ENCODE measurements at places on chromosomes 3 and 15.

DNA sequence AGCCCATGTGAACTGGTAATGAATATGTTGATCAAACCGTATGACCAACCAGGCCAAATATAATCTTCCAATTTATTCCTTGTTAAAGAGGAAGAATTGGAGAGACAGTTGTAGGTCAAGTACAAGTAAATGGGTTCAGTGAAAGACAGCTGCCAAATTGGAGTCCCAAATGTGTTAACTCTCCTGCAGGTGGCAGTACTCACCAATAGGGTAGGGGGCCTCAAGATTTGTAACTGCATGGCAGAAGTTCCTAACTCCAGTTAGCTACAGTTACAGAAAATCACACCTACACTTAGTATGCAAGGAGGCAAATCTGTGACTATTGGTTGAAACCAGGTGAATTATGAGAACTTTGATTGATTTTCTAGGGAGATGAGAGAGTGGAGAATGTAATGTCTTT lies 278.0 kb downstream of the ZBBX start:
- no peak for DNase-seq

GRCh38 chr3:55362210-55362960 lies 124.7 kb downstream of the WNT5A start:
- no peak for DNase-seq

- no peak for DNase-seq
Measured at GRCh38 chr15:39414201-39414600, 166.7 kb upstream of the THBS1 start.

DNA sequence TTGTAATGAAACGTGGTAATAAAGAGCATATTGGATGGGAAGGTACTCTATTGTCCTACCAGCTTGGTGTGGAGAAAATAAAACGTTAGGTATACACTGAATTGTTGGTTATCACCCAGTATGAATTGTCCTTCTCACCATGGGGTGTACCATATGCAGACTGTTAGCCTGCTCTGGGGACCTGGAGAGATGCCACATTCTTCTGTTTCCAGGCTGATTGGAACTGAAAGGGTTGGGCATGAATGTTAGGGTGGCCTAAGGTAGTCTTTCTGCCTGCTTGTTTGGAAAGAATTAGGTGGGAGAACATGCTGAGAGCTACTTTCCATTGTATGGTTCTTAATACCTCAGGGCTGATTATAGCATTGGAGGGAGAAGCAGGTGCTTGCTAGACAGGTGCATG lies 340.6 kb downstream of the PTPRG start:
- DNase-seq: no peak

- DNase-seq: no peak
Measured at GRCh38 chr15:57516327-57517029, 75.2 kb upstream of the MYZAP start.

DNA sequence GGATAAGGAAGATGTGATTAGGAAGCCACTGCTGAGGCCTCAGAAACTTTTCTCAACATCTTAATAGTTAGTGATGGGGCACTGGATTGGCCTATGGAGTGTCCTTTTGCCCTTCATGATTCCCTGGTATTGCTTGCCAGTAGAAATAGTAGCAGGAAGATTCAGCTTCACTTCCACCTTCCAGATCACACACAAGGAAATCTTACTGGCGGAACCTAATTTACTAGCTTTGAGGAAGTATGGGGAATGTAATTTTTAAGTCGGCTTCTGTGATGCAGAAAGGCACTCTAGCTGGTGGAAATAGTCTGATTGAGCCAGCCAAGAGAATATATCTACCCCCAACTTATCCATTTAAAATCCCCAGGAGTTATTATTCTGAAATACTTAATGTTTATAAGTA lies 46.5 kb downstream of the LPP start:
- no peak for DNase-seq

DNA sequence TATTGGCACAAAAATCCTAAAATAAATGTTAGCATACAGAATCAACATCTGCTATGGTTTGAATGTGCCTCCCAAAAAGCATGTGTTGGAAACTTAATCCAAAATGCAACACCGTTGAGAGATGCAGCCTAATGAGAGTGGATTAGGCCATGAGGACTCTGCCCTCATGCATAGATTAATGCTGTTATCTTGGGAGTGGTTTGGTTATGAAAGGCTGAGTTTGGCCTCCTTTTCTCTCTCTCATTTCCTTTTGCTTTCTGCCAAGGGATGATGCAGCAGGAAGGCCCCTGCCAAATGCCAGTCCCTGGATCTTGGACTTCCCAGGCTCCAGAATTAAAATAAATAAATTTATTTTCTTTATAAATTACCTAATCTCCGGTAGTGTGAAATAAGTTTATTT lies 49.4 kb downstream of the SYNM start:
- no peak for DNase-seq

GRCh38 chr3:112333381-112334317 lies 693 bp downstream of the CD200 start:
- DNase-seq: no peak

- DNase-seq: no peak
Measured at GRCh38 chr15:101505610-101506337, 16.3 kb upstream of the PCSK6 start.

DNA sequence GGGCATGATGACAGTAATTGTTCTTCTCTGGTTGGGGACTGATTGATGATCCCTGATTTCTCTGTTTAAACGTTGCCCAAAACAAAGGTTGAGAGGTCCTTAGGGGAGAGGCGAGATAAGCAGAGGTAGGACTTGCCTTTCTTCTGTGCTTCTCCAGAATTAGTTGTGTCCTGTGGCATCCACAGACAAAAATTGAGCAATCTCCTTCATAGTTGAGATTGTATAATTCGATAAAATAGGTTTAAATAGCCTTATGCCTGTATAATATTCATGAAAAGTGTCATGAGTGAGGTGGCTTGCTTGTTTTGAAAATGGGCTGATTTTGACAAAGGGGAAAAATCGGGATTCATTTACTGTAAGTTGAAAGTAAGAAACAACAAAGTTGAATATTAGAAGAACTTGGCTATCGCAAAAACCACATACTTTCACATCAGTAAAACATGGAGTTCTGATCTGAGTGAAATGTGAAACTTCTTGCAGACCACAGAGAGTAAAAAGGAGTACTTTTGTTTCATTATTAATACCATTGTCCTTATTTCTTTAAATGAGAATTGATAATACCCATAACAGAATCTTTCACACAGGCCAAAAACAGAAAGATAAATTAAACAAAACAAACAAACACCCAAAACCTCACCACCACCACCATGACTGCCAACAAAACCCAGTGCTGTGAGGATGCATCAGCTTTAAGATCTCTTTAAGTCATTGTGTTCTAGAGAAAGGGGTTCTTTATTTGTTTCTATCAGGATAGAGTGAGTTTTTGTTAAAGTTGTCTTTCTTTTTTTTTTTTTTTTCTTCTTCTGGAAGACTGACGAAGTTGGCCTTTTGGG lies 155.7 kb downstream of the LPP start:
- no peak for DNase-seq

All from stimulated activated CD4-positive, alpha-beta T cell treated with anti-CD3 and anti-CD28 coated beads, Interleukin-15, amount 100 ng/mL, for 48 hours (primary cell).